ENCODE measurements at places on chromosomes 11 and 22.

- DNase-seq = no peak
These were observed 13.9 kb upstream of the BSX start for GRCh38 chr11:122995526-122995925.

DNA sequence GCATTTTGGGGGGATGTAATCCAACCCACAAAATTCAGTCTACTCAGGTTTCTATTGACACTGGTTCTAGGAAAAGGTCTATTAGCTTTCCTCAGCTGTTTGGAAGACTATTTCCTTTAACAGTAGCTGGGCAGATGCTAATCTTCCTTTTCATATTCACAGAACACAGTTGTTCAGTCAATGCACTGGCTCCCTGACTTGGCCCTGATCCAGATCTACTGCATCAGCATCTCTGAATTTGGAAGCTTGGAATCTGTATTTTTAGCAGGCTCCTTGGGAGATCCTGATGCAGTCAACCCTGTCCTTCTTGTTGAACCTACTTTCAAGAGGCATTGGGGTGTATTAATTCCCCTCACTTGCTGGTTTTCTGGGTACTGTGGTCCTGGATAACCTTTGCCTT lies 6.3 kb downstream of the HTATIP2 start:
- DNase-seq = no peak

- no peak for DNase-seq
These were observed 53.4 kb upstream of the SCUBE2 start for GRCh38 chr11:9144828-9145227.

- no peak for DNase-seq
These were observed 15.7 kb downstream of the ZNF215 start for GRCh38 chr11:6941970-6942369.

DNA sequence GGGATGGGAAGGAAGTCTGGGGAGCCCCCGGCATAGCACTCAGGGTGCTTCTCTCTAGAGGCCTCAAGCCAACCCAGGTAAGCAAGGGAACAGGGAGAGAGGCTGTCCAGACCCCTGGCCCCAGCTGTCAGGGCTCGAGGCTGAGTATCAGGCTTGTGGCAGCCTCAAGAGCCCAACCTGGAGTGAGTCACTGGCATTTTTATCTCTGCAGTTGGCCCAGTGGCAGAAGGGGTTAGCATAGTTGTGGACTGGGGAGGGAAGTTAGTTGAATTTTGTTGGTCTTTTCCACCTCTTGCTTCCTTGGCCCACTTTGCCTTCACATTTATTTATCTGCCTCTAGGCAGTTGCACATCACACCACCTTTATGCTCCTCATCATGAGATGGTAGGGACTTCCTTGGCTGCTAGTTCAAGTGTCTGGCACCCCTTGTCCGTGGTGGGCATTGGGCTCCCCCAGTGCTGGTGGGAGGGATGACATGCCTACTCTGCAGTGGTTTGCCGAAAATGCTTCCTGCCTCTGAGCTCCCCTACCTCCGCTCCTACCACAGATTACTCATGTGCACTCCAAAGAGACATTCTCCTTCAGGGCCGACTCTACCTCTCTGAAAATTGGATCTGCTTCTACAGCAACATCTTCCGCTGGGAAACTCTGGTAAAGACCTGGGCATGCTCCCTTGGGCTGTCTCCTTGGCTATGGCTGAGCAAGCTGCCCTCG lies 60.1 kb downstream of the SCN3B start:
- DNase-seq = no peak

- no peak for DNase-seq
These were observed 573.7 kb upstream of the ANO3 start for GRCh38 chr11:25758145-25758661.

DNA sequence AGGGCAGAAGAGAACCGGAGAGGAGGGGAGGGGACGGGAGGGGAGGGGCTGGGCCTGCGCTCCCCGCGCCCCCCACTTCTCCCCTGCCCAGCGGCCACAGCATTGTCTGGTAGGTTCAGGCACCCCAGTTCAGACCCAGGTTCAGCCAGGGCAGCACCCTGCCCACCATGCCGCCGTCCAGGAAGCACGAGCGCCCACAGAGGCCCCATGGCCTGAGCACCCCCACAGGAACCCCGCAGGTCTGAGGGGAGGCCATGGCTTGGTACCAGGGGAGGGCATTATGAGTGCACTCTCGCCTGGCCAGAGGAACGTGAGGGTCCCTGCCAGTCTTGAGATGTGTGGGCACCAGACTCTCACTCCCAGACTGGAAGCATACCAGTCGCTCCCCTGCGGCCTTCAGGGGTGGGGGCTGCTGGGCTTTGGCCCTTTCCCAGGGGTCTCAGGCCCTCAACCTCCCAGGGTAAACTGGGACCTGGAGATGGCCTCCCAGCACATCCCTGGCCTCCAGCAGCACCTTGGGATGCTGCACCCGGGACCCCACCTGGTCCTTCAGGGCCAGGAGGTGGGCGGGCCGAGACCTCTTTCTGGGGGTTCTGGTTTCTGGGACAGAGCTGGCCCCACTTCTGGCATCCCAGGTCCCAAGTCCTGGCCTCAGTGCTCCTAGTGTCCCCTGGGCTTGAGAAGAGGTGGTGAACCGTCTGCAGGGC lies 597 bp upstream of the PLXNB2 start:
- DNase-seq = no peak

DNA sequence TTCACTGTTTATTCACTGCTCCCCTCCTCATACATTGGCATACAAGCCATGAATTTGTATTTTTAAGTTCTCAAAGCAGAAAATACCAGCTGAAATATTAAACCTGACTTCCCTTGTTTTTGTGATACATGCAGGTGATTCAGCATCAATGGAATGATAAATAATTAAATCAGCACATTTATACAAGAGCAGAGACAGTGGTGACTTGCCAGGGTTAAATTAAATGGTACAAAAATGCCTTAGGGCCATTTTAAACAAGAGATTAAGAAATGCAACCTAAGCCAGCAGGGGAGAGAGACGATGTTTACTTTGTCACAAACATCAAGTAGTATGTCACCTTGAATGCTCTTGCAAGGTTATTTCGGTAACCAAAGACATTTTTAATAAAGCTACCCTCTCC lies 95.9 kb upstream of the DDI1 start:
- DNase-seq = no peak

DNA sequence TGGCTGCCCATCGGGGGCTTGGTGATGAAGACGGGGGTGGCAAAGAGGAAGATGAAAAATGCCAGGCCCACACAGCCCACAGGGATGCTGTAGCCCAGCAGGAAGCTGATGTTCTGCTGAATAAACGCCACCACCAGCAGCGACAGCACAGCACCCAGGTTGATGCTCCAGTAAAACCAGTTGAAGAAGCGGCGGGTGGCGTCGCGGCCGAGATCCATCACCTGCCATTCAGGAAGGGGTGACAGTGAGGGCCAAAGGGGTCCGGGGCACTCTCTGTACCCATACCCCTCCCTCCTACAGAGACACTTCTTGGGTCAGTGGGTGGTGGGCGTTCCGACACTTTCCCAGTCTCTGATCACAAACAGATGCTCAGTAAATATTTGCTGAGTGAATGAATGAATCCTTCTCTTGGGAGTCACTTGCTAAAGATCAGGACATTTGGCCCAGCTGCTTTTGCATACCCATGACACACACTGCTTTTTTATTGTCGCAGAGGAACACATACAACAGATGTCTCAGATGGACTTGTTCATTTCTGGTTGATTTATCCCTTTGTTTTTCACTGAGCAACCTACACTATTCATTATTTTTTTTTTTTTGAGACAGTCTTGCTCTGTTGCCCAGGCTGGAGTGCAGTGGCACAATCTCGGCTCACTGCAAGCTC lies 5.2 kb downstream of the SLC15A3 start:
- peak; percentile 75 for DNase-seq

DNA sequence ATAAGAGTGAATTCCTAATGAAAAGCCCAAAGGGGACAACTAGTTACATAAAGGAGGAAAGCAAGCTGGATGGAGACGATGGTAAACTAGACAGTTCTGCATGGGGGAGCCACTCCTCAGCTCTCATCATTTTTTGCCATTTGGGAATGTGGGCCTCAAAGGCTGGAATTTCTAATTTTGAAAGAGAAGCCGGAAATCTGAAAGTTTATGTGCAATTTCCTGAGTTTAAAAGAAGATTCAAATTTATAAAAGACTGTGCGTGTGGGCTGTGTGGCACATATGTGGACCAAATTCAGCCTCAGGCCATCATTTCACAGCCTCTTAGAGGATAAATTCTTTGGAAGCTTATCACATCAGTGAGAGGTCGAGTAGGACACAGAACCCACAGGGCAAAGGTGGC lies 18.3 kb upstream of the CRY2 start:
- DNase-seq = no peak

- DNase-seq = peak; percentile 69
These were observed 17.3 kb upstream of the RASD2 start for GRCh38 chr22:35523167-35523947.

- DNase-seq = no peak
These were observed 24.0 kb upstream of the YWHAH start for GRCh38 chr22:31920306-31920705.

GRCh38 chr11:128689591-128689947 lies 4.3 kb upstream of the FLI1 start:
- no peak for DNase-seq

DNA sequence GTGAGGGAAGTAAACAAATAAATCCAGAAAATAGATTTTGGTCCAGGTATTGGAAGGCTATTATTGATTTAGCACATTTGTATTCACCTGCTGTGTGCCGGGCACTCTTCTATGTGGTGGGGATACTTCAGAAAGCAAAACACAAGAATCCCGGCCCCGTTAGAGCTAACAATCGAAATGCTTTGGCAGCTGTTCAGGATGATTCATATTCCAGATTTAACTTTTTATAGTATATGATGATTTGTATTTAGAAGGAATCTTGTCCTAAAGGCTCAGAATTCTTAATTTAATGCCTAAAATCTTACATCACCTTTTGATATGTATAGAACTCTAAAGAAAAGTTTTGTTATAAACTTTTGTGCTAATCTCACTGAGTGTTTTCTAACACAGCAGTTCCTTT lies 28.0 kb downstream of the ZC3H12C start:
- DNase-seq = peak; percentile 47

DNA sequence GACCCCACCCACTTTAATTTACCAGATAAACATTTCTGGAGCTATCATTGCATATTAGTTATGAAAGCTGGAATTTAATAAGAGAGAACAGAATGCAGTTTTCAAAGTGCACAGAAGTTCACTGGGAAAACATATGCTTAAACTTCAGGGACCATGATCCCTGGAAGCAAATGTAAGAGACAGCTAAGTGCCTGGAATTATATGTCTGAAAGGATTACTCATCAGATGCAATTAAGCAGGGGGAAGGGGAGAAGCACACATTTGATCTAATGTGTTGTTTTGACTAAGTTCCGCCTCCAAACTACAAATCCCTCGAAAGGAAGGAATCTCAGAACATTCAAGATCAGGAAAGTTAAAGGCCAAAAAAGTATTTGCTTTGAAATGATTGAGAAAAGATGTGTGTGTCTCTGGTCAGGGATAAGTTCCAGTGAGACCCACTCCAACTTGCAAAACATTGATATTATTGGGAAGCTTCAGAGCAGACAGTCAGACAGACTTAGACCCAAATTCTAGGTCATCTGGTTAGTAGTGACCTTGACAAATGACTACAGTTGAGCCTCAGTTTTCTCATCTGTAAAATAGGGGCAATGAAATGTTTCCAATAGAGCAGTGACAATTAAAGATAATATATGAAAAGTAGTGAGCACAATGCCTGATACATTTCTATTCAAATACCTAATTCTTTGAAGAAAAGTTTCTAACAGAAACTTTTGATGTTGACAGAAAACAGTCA lies 147.6 kb downstream of the ME3 start:
- no peak for DNase-seq

GRCh38 chr11:123363556-123363955 lies 66.5 kb upstream of the GRAMD1B start:
- DNase-seq = no peak

DNA sequence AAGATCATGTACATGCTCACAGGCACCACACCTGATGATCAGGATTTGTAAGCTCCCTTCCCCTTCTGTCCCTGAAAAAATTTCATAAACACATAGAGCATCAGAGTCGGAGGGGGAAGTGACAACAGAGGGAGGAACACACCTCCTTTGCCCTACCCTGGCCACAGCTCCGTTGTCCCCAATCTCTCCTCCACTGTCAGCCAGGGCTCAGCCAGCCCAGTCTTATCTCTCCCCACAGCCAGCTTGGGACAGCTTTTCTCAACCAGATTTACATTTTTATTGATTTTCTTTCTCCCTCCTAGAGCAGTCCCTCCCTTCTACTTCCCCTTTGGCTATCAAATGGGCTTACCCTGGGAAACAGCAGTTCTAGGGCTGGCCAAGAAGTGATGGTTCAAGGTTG lies 32.1 kb upstream of the TPBGL start:
- DNase-seq = no peak

- peak; percentile 82 for DNase-seq
These were observed 953.4 kb downstream of the DLG2 start for GRCh38 chr11:84673753-84674152.

DNA sequence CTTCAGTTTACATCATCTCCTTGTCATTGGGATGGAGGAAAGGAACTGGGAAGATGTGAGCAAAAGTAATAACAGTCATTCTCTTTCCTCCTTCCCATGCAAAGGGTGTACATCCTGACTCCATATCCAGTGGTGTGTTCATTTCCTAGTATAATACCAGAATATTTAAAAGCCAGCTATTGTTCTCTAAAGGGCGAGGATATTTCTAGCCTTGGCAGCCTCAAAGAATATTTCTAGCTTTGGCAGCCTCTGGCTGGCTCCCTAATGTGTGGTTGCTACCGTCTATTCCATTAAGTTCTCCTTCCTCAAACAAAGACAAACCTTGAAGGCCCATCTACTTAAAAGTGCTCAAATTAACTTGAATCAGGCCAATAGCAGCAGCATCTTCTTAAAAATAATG lies 114.0 kb downstream of the FAM76B start:
- DNase-seq = no peak

DNA sequence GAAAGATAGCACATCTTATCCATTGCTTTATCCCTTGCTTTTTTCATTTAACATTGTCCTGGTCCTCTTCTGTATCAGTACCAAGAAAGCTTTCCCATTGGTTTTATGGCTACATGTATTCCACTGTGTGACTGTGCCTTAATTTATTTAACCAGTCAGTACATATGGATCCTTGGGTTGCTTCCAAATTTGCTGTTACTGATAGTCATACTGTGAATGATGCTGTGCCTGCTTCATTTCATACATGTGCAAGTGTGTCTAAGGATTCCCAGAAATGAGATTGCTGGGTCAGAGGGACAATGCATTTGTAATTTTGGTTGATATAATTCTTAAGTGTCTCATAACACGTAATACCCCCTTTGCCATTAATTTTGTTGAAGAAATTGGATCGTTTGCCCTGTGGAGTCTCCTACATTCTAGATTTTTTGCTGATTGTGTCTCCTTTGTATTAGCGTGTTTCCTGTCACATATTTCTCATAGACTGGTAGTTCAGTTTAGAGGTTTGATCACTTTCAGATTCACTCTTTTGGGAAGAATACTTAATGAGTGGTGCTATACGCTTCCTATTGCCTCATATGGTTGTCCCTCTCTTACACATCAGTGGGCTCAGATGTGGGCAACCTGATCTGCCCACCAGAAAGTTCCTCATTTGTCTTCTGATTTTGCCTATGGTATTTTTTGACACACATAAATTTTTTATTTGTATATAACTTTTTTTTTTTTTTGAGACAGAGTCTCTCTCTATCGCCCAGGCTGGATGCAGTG lies 35.3 kb downstream of the MYBPC3 start:
- no peak for DNase-seq

GRCh38 chr11:95512682-95513081 lies 276.9 kb downstream of the FAM76B start:
- DNase-seq = no peak

GRCh38 chr11:109077291-109077920 lies 344.6 kb upstream of the C11orf87 start:
- DNase-seq = no peak

All from NCI-H345 (cell line).